ENCODE measurements at places on chromosomes 16 and 17. TPM values are rescaled to one million over a fixed set of nuclear protein-coding genes. Genes with fewer than 3 reads are reported as not detected.
A peak's percentile ranks its signal among the peaks of the same experiment; 100 is the strongest.

DNA sequence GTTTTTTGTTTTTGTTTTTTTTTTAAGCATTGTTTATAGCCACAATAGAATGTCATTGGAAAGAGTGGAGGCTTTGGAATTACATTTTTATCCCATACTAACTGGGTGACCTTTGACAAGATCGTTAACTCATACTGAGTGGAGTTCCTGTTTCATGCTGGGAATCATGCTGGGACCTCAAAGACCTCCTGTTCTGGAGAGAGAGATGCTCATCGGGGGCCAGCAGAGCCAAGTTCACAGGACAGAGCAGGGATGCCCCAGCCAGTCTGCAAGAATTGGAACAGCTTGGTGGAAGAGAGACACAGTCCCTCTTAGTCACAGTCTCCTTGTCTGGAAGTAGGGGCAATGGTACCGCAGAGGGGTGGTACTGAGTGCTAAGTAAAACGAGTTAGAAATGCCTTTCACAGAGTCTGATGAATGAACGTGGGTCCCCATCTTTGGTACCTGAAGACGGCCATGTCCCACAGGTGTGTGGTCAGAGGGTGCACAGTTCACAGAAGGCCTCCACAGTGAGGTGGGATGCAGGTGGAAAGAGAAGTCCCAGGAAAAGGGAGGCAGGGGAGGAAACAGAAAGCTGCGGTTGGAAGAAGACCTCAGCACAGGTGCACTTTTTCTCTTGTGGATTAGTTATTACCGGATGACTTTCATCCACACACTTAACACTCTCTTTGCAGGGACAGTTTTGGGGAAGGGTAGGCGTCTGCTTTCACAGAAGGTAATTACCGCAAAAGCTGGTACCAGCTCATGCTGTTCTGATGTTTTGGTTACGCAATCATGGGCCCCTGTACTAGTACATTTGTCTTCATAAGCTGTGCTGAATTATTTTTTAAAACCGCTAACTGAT is 147.8 kb downstream of the PRKCA start:
- no peak for DNase-seq

DNA sequence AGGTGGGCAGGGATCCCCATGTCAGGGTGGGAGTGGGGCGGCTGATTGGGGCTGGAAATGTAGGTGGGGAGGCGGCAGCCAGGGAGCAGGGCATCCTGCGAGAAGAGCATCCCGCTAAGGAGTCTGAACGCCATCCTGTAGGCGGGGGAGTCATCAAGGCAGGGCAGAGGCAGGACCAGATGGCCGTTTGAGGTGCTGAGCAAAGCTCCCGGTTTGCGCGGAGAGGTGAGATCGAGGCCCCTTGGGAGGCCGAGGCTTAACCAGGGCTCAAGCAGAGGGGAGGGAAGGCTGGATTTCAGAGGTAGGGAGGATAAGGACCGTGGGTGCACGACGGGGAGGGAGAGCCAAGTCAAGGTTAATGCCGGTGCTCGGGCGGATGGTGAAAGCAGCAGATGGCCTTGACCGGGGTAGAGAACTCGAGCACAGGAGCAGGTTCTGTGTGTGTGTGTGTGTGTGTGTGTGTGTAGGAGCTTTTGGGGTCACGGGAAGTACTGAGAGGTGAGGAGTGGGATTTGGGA is 472 bp upstream of the NME2 start:
- DNase-seq = no peak

DNA sequence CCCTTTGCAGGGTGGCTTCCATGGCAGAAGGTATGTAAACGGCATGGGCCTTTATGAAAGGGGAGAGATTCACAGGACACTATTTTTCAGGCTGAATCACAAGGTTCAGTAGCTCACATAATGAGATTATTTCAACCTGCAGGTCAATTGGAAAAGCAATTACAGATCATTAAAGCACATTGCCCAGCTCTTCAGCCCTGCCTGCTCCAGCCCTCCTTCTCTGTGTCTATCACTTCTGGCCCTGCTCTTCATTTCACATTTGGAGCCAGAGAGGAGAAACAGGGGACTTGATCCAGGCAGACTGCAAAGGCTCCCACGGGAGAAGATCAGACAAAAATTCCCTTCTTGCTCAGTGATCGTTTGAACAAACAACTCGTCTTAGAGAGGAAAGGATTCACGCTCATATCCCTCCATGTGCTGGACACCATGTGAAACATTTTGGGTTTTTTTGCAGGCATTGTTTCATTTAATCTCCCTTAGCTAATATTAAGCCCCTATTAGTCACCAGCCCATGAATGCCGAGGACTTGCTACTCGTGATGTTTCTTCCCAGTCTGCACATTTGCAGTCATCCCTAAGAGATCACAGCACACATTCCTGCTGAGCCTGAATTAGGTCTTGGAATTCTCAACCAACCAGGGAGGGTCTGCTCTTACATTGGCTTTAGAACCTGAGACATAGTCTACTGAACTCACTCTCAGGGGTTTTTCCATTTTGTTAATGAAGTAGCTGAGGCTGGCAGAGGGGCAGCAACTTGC is 443.9 kb upstream of the CCL2 start:
- no peak for DNase-seq

GRCh38 chr16:70692873-70693671 is 7.2 kb upstream of the MTSS2 start:
- DNase-seq = no peak

DNA sequence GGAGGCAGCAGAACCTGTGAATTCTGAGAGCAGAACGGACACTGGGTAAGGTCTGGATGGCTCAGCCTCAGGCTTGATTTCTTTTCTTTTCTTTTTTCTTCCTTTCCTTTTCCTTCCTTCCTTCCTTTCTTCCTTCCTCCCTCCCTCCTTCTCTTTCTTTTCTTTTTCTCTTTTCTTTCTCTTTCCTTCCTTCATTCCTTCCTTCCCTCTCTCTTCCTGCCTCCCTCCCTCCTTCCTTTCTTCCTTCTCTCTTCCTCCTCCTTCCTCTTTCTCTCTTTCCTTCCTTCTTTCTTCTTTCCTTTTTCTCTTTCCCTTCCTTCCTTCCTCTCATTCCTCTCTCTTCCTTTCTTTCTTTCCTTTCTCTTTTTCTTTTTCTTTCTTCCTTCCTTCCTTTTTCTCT is 38.0 kb downstream of the OR3A1 start:
- no peak for DNase-seq

- no peak for DNase-seq
These were observed 3.6 kb upstream of the LITAFD start for GRCh38 chr16:8878523-8878911.

- no peak for DNase-seq
These were observed 185.9 kb downstream of the KCNJ2 start for GRCh38 chr17:70355185-70355584.

- DNase-seq = no peak
These were observed 2.9 kb downstream of the HEXIM1 start for GRCh38 chr17:45150911-45151809.

DNA sequence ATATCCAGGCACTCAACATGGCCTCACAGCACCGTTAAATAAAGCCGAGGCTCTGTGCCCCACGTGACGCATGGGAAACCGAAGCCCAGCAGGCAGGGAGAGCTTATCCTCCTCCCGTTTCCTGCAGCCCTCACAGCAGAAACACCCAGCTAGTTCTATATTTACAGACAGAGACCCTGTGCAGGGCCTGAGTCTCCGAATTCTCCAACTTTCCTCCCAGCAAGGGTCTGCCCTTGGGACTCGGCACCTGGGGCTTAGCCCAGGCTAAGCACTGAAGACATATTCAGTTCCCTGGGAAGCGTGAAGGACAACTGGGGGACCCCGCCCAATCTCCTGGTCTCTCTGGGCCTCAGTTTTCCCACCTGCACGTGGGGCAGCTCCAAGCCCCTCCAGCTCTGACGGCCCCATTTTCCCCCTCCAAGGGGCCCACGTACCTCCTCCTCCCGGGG is 29.2 kb downstream of the TRPV3 start:
- DNase-seq = peak; percentile 54

DNA sequence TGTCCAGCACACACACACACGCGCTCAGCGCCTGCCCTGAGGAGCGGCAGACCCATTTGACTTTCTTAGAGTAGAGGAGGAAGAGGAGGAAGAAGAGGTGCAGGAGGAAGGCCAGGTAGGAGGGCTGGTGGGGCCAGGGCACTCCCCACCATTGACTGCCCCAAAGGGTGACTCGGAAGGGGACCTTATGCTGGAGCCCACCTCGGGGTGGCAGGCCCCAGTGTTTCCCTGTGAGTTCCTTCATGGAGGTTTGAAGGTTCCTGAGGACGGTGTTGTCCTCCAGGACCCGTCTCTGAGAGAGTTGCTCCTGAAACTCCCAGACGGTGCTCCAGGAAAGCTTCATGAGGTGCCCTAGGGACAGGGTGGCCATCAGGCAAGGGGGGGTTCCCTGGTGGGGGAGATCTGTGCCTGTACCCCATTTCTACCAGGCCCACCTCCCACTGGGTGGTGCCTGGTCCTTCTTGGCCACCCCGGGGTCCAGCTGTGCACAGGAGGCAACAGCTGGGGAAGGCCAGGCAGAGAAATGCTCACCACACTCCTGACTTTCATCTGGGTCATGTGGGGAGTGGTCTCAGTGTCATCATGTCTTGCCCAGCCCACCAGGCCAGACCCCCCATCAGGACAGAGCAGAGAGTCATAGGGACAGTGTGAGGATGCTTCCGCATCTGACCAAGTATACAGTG is 89.5 kb downstream of the TNFRSF13B start:
- no peak for DNase-seq

GRCh38 chr17:57514614-57515013 is 230.5 kb downstream of the CCDC182 start:
- no peak for DNase-seq

DNA sequence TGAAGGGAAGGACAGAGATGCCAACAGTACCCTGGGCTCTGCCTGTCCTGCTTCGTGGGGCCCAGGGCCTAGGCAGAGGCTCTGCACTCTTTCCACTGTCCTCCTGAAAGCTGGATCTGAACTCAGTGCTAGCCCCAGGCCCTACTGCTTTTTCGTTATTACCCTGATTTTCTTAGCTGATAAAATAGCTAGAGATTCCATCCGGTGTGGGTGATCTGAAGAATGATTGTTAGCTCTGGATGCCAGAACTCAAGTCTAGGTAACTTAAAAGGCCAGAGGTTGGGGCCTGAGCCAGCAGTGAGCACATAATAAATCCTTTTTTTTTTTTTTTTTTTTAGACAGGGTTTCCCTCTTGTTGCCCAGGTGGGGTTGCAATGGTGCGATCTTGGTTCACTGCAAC is 1.8 kb upstream of the MYBBP1A start:
- no peak for DNase-seq

- DNase-seq = peak; percentile 90
These were observed 14.1 kb upstream of the CCDC154 start for GRCh38 chr16:1458336-1458976.

- DNase-seq = peak; percentile 24
These were observed 157.1 kb downstream of the KATNIP start for GRCh38 chr16:27706866-27707685.

GRCh38 chr17:2703606-2704005 is 8.0 kb downstream of the CLUH start:
- peak; percentile 85 for DNase-seq

- no peak for DNase-seq
These were observed 1.3 kb downstream of the NLRC5 start for GRCh38 chr16:56990407-56991286.

GRCh38 chr17:78953356-78954350 is 26.1 kb downstream of the LGALS3BP start:
- no peak for DNase-seq

- no peak for DNase-seq
These were observed 67.9 kb downstream of the ZZEF1 start for GRCh38 chr17:4074831-4075495.

GRCh38 chr17:63653050-63653449 is 30.8 kb downstream of the MAP3K3 start:
- DNase-seq = no peak

DNA sequence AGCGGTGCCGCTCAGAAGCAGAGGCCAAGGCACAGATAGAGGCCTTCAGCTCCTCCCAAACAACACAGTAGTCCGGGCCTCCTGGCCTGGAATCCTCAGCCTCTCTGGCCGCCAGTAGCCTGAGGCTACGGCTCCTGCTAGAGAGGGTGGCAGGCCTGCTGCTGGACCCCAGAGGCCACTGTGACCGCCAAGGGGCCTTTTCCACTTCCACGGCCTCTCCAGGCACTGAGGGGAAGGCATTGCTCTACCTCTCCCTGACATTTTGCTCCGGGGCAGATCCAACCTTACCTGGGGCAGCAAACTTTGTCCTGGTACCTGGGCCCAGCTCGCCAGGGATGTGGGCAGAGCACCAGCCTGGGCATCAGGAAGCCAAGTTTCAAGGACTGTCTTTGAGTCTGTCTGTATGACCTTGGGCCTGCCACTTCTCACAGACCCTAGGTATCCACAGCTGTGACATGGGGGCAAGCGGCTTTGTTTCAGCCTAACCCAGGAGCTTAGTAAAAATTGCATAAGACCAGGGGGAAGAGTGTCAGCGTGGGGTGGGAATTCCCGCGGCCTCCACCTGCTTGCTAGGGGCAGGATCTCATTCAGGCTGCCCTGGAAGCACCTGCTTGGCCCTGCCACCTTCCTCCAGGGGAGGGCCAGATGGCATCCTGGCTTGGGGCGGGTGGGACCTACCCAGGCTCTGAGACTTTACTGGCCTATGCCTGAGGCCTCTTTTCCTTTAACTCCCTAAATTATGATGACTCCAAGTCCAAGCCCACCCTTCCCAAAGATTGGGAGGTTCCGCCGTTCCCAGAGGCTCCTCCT is 33.2 kb downstream of the ADGRG5 start:
- no peak for DNase-seq

The TBC1D3E gene
- total RNA-seq = not detected

The SAMD14 gene
- 29.4 TPM for total RNA-seq

The ODAD4 gene
- total RNA-seq = 0.99 TPM

The EPOP gene
- total RNA-seq = 2.8 TPM

The CIBAR2 gene
- total RNA-seq = not detected

The ADCY7 gene
- total RNA-seq = 8.8 TPM

The PIEZO1 gene
- total RNA-seq = 209 TPM

The MYO15A gene
- total RNA-seq = 0.52 TPM

The DHRS11 gene
- 5.1 TPM for total RNA-seq

The NOB1 gene
- total RNA-seq = 23.9 TPM

The DNAJC7 gene
- 51.2 TPM for total RNA-seq

The TMEM219 gene
- 111 TPM for total RNA-seq

The ACE gene
- total RNA-seq = 0.68 TPM

The GPR139 gene
- not detected for total RNA-seq

The SLC16A6 gene
- 0.15 TPM for total RNA-seq

The BAHCC1 gene
- total RNA-seq = 32.3 TPM

The RNF43 gene
- total RNA-seq = 0.15 TPM

Data from chondrocyte (in vitro differentiated cells).